NCI-H82 (cell line): ENCODE measurements at places on chromosomes 12 and 14.

GRCh38 chr14:105844047-105844630 is 317.8 kb downstream of the TMEM121 start:
- no peak for DNase-seq

DNA sequence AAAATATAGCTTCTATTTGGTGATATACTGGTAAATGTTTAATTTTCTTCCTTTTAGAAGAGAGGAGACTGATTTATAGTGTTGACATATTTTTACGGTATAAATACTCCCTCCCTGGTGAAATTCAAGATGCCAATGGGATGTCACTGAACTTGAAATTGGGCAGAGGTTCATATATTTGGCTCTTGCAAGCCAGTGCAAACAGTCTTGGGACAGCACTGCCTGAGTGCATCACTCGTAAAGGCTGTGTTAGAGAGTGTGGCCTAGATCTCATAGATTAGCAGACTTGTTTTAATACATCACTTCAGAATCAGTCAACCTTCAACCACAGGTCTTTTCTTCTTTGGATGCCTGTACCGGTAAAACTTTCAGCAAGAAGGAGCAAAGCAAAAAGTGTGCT is 681.0 kb downstream of the NRXN3 start:
- DNase-seq: no peak

DNA sequence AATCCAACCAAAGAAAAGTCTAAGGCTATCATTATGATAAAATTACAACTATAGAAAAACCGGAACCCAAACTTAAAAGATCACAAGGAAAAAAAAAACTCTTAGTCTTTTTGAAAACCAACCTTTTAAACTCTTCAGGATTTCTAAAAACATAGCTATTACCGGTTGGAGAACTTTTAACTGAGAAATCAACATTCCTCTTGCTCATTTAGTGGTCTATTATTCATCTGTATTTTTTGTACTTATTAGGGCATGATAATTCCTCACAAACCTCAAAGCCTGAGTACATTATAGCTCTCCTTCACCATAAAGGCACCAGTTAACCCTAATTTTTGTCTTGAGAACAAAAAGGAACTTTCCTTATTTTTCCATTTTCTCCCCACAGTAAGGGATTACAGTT is 10.4 kb downstream of the LUM start:
- no peak for DNase-seq

DNA sequence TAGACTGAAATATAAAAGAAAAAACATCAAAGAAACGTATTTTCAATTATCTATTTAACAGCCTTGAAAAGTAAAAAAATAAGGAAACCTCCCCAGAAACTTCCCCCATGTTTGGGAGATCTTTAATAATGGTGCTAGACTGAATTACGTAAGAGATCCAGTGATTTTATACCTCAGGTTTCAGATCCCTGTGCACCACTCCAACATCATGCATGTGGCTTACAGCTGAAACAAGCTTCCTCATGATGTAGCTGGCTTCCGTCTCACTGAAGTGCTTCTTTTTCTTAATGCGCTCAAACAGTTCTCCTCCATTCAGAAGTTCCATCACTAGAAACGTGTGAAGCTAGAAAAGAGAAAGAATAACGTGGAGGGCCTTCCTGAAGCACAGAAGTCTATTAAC is 78.0 kb upstream of the TTC7B start:
- DNase-seq: no peak

- DNase-seq: no peak
Observed at GRCh38 chr12:67593461-67594330, 54.8 kb upstream of the DYRK2 start.

DNA sequence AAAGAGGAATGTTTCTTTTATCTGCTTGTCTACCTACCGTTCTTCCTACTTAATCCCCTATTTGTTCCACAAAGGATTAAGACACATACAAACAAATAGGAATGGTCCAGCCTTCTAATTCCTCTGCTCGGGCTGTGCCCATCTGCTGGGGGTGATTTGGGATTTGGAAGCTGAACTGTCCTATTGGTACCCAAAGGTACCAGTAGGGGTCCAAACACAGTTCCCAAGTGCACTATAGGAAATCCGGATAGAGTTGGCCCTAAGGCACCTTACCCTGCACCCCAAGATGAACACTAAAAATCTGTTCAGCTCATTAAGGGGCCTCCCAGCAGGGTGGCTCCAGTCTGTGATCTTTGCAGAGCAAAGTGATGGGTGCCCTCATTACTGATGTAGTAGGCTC is 566.9 kb downstream of the NRXN3 start:
- DNase-seq: peak; percentile 94

- peak; percentile 53 for DNase-seq
Observed at GRCh38 chr14:61296719-61297502, 15.8 kb upstream of the TMEM30B start.

DNA sequence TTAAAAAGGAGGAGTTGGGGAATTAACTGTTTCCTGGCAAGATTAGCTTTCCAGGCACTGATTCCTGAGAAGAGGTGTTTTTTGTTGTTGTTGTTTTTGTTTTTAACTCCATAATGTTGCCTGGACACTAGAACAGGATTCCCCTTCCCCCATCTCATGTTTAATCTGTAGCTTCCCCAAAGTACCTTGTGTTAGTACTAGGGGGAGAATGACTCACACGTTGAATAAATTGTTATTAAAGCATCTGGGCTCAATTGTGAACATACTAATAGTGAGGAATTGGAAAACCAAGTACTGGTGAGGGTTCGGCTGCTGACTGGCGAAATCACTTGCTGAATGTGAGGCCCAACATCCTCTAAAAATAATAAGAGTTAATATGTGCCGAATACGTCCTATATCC is 1.3 kb upstream of the GNG2 start:
- peak; percentile 38 for DNase-seq

DNA sequence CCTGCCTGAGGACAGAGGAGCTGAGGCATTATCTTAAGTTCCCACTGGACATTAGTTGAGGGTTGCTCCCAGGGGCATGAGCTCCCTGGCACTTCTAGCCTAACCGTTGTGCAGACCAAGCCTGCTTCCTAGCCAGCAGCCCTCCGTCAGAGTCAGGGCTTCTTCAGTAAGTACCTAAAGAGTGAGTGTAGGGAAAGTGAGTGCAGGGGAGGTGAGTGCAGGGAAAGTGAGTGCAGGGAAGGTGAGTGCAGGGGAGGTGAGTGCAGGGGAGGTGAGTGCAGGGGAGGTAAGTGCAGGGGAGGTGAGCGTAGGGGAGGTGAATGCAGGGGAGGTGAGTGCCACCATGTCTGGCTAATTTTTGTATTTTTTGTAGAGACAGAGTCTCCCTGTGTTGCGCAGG is 190.5 kb downstream of the ESRRB start:
- DNase-seq: no peak

DNA sequence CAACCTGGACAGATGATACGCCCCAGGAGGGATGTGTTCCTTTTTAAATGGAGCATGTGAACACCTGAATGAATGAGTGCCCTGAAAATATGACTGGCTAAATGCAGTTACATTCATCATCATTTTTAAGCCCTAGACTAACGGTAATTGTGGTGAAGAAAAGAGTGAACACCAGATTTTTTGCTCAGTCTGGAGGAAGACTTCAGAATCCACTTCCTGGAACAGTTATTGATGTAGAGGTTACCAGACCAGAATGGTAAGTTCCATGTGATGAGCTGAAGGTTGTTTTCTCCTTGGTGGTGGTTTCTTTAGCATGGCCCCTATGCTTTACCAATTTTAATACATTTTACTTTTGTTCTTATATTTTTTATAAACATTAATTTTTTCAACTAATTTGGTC is 29.3 kb downstream of the PIWIL1 start:
- DNase-seq: no peak

DNA sequence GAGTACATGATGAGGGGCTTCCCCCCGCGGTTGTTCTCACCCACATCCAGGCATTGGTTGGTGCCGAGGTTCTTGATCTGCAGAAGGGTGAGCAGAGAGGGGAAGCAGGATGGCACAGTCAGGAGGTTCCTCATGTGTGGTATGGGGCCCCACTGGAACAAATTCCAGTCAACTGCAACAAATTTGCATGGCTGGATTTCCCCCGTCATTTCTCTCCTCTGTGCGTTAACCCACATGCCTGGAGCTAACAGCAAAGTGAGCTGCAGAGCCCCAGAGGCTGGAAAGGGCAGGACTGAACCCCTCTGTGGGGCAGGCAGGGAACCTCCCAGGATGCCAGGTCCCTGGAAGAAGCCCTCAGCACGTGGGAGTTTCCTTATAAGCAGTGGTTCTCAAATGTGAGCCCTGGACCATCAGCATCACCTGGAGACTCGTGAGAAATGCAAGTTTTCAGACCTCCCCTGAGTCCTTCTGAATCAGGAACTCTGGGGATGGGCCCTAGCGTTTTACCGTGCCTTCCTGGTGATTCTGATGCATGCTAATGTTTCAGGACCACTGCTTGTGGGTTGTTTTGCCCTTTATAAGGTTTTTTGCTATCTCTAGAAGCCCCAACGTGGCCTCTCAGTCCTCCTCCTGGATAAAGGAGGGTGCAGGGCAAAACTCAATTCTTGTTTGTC is 11.0 kb upstream of the CELA1 start:
- DNase-seq: no peak

DNA sequence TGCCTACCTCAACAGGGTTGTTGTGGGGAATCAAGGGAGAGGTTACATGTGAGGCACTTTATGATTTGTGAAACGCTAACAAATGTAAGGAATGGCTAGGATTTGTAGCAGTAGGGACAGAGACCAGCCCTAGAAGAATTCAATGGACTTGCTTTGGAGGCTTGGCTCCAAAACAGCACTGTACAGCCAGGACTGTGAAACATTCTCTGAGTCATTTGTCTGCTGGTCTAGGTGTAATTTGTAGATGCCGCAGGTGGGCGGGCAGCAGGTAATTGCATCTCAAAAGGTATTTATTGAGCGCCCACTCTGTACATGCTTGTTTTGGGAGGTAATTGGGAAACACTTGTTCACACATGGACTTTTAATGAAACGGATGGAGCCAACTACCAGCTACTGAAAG is 11.4 kb downstream of the SLC7A8 start:
- no peak for DNase-seq

GRCh38 chr12:49346659-49347310 is at the start of gene DNAJC22:
TSS of gene DNAJC22 (plus strand) at chr12:49346888. CDS start at chr12:49348873, 1,985 bp downstream.
- DNase-seq: peak; percentile 59

- no peak for DNase-seq
Observed at GRCh38 chr14:72685456-72685855, 208.4 kb downstream of the DPF3 start.

DNA sequence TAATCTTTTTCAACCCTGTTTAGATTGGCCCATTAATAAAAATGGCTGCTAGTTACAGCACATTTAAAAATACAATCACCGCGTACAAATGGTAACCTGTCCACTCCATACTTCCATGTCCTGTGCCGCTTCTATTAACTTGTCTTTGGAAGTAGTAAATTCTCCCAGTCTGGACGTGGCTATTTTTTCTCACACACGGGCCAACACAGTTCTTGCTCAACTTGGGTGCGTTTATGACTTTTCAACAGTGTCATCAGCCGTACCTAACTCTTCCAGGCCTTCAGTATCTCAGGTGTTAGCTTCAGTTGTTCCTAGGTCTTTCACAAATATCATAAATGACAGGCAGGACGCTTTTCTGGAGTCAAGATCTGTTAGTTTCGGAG is 475 bp upstream of the PCNX1 start:
- DNase-seq: no peak

GRCh38 chr14:92690171-92691011 is 58.0 kb downstream of the LGMN start:
- DNase-seq: peak; percentile 74

GRCh38 chr12:3636328-3636727 is 116.6 kb downstream of the CRACR2A start:
- peak; percentile 77 for DNase-seq

- DNase-seq: no peak
Observed at GRCh38 chr14:67199016-67199415, 9.8 kb downstream of the GARIN2 start.

DNA sequence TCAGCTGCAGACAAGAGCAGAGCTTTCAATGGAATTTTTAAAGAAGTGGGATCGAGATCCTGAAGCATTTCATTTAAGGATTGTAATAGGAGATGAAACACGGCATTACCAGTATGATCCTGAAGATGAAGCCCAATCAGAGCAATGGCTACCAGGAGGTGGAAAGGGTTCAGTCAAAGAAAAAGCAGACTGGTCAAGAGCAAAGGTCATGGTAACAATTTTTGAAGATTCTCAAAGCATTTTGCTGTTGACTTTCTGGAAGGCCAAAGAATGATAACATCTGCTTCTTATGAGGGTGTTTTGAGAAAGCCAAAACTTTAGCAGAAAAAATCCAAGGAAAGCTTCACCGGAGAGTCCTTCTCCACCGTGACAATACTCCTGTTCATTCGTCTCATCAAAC is 204.3 kb upstream of the EEA1 start:
- DNase-seq: no peak

DNA sequence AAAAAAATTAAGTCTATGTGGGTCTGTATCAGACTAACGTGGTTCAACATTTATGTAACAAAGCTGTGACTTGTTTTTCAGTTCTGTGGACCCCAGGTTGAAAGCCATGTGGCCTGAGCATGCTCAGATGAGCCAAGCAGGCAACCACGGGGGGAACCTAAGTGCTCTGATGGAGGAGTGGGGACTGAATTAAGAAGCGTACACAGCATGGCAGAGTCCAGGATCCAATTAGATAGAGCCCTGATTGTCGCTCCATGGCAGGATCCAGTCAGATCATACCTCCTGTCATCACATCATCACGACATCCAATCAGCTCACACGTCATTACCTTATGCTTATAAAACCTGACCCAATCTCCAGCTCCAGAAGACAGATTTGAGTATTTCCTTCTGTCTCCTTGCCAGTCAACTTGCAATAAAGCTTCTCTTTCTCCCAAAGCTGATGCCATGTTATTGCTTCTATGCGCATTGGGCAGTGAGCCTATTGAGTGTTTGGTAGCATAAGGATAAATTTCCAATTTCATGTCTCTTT is 1013.1 kb upstream of the TMEM132C start:
- peak; percentile 29 for DNase-seq

DNA sequence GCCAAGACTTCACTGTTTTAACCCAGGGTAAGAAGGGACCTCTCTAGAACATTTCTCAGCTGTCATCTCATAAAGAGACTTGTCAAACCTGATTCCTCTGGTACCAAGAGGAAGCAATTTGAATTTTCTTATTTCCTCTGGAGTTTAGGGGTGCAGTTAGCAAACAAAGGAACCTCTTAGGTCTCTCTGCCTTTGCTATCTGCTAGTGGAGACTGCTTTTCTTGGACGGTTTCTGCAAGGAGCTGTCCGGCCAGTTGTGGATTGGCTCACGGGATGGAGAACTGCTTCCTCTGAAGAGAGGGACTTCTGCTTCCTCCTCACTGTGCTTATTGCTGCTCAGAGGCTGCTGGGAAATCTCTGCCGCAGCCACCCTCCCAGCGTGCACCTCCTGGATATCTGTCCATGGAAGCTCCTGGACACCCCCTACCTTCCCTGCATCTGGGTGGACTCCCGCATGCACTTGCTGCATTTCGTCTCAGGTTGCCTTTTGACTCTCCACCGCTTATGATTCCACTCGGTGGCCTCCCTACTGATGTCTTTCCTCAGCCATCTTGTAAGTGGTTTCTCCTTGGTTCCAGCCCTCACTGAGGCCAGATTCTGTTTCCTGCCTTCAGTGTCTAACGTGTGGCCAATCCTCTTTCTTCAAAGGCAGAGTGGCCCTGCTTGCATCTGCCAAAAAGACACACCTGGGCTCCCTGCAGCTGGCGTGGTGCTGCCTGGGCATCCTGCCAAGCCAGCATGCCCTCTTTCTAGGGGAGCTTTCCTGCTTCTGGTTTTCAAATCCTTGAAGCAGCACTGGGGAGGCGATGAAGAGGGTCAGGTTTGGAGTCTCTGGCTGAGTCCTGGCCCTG is 187.3 kb downstream of the CHST11 start:
- DNase-seq: no peak
